ENCODE measurements at places on chromosomes 12 and 14.

DNA sequence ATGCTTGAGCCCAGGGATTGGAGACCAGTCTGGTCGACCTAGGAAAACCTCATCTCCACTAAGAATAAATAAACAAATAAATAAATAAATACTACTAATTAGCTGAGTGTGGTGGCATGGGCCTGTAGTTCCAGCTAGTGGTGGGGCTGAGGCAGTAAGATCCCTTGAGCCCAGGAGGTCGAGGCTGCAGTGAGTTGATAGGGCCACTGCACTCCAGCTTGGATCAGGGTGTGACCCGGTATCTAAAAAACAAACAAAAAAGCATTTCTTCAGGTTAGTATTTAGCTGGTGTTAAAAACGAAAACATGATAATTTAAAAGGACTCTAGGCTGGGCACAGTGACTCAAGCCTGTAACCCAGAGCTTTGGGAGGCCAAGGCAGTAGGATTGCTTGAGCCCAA lies 1.2 kb upstream of the FGD4 start:
- no peak for DNase-seq

- DNase-seq = no peak
Measured at GRCh38 chr12:15634010-15634683, 155.0 kb downstream of the EPS8 start.

DNA sequence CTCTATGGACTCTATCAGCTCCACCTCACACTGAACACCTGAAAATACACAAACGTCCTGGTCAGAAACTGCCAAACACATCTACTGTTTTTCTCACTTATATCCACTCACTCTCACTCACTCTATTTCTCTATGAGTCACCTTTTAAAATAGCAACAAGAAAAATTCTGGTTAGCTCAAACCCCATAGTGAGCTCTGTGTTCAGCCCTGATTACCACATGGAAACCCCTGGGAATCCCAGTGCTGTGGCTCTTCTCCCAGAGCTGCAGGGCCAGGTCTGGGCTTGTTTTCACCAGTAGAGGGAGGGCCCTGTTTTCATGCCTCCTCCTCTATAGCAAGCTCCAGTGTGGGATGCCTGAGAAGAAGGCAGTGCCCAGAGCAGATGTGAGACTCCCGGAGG lies 1126.1 kb downstream of the TMEM121 start:
- DNase-seq = no peak

- DNase-seq = no peak
Measured at GRCh38 chr12:7557227-7557626, 53.6 kb upstream of the CD163 start.
